ENCODE measurements at places on chromosomes 12 and 14. TPM values are rescaled to one million over a fixed set of nuclear protein-coding genes. Genes with fewer than 3 reads are reported as not detected.

DNA sequence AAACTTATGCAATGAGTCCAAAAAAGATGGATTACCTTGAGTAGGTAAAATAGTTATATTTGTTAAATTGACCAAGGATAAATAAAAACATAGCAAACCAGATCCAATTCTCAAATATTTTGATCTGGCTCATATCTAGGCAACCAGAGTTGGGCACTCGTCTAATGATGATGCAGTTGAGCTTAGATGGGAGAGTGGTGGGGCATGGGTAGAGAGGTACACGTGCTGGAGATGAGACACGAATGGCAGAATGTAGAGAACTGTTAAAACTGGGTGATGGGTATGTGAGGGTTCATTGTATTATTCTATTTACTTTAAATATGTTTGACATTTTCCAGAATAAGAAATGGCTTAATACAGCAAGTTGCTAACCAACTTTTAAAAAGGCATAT lies 7.6 kb upstream of the RNF34 start:
- no peak for DNase-seq
- H3K27me3 ChIP-seq: no peaks in the 10 kb centered on the region
- H3K4me1 ChIP-seq: peaks cover 6% of the 10 kb centered on the region

DNA sequence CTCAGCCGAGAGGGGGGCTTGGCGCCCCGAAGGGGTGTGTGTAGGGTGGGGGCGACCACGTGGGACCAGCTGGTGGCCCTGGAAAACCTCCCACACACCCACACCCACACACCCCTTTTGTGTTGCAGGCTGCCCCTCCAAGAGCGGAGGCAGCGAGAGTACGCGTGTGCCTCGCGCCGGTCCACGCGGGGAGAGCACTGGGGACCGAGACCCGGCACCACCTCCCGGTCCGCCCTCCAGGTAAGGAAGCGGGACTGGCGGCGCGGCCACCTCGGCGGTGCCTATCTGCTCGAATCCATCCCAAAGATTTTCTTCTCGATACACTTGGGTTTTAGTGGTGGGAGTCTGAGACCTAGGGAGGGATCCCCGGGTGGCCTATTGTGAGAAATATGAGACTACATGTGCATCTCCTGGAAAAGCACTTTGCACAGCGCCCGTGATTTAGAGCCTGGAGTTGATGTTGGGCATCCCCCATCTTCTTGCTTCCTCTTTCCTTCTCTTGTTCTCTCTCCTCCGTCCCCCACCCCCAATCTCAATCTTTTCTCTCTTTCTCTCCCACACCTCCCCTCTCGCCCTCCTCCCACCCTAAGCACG lies 393 bp downstream of the SYT1 start:
- DNase-seq: no peak
- H3K4me3 ChIP-seq: no peak overlapping the region
- H3K27ac ChIP-seq: no peak overlapping the region
- no peaks in the 10 kb centered on the region for H3K4me1 ChIP-seq
- no peaks in the 10 kb centered on the region for H3K36me3 ChIP-seq

DNA sequence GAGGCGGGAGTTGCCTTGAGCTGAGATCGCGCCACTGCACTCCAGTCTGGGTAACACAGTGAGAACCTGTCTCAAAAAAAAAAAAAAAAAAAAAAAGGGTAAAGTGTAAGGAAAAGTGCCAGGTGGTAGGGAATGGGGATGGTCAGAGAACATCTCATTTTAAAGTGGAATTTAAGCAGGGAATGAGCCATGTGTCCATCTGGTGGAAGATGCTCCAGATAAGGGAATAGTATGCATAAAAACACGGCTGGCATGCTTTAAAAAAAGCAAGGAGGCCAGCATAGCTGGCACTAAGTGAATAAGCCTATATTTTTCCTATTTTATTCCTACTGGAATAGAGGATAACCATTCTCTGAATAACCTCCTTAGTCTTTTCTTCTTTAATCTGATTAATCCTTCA lies 33.7 kb downstream of the FAM186A start:
- H3K27ac ChIP-seq: no peak overlapping the region
- no peaks in the 10 kb centered on the region for H3K27me3 ChIP-seq
- H3K4me1 ChIP-seq: no peaks in the 10 kb centered on the region
- no peak for DNase-seq
- no peaks in the 10 kb centered on the region for H3K36me3 ChIP-seq

DNA sequence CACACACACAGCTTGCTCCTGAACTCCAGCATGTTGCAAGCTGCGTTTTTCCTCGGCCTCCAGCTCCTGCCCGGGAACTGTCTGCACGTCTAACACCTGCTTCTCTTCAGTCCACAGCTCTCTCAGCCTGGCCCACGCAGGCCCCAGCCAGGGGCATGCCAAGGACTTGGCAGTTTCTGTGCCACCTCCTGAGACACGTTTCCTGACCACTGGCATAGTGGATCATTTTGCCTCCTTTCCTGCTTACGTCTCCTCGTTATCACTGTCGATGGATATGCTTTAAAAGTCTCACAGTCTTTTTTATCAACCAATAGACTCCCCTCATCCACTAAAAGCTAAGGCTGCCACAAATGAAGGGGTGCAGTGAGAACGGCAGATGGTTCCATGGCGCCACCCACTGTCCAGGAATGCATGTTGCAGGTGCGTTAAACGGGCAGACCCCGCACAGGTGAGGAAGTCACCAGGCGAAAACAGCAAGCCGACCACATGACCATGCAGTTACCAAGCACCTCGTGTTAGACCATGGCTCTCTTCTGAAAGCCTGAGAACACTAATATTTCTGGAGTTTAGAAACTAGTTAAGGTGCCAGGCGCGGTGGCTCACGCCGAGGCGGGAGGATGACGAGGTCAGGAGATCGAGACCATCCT lies 14.7 kb upstream of the TEAD4 start:
- H3K27ac ChIP-seq: no peak overlapping the region
- no peaks in the 10 kb centered on the region for H3K4me1 ChIP-seq
- no peaks in the 10 kb centered on the region for H3K27me3 ChIP-seq
- H3K36me3 ChIP-seq: no peaks in the 10 kb centered on the region

DNA sequence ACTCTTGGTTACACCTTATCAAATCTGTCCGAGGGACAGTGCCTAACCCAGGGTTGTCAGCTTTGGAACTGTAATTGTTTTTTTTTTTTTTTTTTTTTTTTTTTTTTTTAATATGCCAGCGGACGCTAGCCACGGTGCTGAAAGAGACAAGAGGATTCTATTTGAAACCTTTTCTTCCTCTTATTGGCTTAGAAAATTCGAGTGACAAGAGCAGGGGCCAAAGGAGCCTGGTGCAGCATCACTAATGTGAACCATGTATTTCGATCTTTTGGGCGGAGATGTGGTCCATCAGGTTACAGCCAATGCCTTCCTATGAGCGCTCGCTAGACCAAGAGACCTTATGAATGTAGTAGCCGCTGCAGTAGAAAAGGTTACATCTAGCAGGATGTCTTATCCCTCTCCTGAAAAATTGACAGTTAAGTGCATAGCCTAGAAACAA lies 922 bp downstream of the PTPRR start:
- H3K27ac ChIP-seq: no peak overlapping the region
- no peak for DNase-seq
- no peaks in the 10 kb centered on the region for H3K36me3 ChIP-seq
- no peaks in the 10 kb centered on the region for H3K4me1 ChIP-seq
- peaks cover 13% of the 10 kb centered on the region for H3K27me3 ChIP-seq

DNA sequence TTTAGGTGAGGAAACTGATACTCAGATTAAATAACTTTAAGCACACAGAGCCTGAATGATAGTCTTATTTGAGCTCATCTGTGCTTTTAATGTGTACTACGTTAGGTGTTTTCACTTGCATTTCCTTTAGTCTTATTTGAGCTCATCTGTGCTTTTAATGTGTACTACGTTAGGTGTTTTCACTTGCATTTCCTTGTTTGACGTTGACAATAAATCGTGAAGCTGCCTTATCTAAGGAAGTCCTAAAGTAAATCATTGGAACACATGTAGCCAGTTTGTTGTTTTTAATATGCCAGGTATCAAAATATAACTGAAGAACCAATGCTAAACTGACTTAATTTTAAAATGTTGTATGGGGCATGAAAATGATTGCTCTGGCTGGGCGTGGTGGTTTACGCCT lies 2.0 kb downstream of the RAP1B start:
- DNase-seq: no peak
- H3K36me3 ChIP-seq: peaks cover 4% of the 10 kb centered on the region
- H3K4me1 ChIP-seq: peaks cover 33% of the 10 kb centered on the region
- H3K27me3 ChIP-seq: no peaks in the 10 kb centered on the region

DNA sequence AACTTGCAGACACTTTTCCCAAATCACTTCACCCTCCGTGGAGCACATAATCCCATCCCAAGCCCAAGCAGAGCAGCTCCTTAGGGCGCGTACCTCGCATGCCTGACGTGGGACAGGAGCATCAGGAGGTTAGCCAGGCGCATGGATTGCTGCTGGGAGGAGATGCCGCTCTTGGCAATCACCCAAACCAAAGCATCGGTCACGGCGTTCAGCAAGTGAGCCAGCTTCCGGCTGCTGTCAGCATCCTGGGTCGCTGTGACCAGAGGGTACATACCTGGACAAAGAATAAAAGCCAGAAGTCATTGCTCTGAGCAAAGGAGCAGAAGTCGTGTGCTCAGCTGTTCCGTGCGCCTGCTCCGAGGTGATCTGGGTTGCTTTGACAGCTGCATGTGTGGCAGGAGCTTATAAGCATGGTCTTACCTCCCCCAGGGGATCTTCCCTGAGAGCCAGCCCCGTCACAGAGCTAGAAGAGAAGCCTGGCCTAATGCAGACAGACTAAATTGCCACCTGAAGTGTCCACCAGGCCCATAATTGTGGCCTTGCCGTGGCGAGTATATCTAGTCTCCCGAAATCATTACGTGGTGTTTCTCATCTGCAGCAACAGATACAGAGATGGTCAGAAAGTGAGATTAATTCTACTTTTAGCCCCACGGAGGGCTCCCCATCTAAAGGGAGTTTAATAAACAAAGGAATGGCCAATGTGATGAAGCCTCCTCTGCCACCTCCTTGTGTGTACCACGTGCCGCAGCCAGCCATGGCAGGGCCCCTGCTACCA lies 59.1 kb downstream of the ESR2 start:
- H3K27me3 ChIP-seq: no peaks in the 10 kb centered on the region
- no peaks in the 10 kb centered on the region for H3K4me1 ChIP-seq
- no peak overlapping the region for H3K4me3 ChIP-seq
- H3K36me3 ChIP-seq: peaks cover 7% of the 10 kb centered on the region
- no peak for DNase-seq

Gene DPF3
- 0.70 TPM for total RNA-seq

Gene C12orf54
- total RNA-seq: not detected
